Activated CD8-positive, alpha-beta memory T cell treated with anti-CD3 and anti-CD28 coated beads for 1 hour (primary cell): ENCODE measurements at places on chromosomes 5 and 9.

DNA sequence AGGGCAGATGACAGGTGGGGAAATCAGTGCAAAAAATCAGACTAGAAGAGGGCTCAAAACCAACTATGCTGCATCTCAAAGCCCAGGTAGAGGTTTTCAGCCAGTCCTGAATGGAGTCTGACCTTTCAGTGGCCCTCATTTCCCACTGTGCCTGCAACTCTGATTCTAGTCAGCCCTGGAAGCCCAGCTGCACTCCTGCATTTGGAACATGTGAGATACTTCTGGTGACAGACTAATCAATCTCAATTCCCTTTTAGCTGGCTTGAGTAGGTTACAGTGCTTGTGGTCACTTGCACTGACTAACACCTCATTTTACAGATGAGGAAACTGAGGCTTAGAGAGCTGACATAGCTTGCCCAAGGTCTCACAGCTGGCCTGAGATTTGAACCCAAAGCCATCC lies 7.9 kb upstream of the ACSL6 start:
- DNase-seq = no peak

- DNase-seq = no peak
Observed at GRCh38 chr5:6739603-6740002, 26.4 kb downstream of the TENT4A start.

- no peak for DNase-seq
Observed at GRCh38 chr9:18269561-18269960, 204.4 kb upstream of the ADAMTSL1 start.

- DNase-seq = no peak
Observed at GRCh38 chr9:70228118-70228517, 30.7 kb upstream of the SMC5 start.

- no peak for DNase-seq
Observed at GRCh38 chr9:1536522-1537170, 478.5 kb upstream of the SMARCA2 start.

GRCh38 chr5:66247176-66247960 lies 103.3 kb downstream of the SREK1 start:
- no peak for DNase-seq

DNA sequence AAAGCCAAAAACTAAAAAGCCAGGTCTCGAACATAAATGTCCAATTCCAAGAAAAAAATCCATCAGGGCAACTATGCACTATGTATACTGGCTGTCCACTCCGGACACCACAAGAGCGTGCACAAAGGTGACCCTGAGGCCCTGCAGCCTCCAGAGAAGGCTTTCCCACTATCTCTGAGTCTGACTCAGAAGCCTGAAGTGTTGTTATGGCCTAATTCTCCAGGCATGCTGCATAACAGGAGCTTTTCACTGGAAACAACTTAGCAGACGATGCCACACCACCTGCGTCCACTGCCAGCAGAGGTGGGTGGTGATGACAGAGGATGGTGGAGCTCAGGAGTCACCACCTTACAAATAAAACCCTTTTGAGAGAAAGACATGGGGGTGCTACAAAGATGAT lies 63.7 kb downstream of the HABP4 start:
- no peak for DNase-seq

DNA sequence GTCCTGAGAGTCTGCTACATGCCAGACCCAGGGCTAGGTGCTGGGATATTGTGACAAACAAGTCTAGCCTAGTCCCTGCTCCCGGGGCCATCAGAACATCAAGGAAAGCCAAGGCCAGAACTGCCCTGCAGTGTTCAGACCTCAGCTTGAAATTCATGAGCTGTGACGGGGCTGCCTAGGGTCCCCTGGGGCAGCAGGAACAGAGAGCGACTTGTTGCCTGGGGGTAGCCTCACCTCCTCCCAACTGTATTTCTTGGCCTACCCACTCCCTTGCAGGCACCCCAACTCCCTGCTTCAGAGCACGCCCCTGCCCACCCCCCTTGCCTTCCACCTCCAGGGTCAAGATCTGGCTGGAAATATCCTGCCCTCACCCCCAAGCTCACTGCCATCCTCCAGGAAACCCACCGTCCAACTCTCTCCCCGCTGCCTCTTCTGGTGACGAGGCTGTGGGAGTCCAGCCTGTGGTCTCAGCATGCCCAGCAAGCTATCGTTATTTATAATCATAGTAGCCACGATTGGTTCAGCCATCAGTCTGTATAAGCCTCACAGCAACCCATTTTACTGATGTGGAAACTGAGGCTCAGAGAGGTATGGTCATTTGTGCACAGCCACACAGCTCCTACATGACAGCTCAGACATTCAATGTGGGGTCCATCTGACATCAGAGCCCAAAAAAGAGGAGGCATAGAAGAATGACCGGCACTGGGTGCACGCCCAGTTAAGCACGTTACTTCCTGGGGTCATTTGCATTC lies 10.7 kb downstream of the DNM1 start:
- DNase-seq = no peak

- DNase-seq = no peak
Observed at GRCh38 chr5:33381243-33381642, 59.5 kb upstream of the TARS1 start.

DNA sequence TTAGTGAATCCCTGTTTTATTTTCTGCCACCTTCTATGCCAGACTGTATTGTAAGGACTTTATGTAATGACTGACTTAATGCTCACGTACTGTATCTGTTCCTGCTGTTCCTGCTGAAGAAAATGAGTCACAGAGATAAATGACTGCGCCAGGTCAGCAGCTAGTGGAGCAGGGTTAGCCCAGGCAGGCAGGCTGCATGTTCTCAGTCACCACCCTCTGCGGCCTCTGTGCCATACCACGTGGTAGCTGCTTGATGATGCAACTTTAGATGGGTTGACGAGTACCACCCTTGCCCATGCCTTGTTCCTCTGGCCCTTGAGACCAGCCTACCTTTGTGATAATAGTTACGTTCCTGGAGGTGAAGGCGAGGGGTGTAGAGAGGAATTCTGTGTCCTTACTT lies 161.9 kb downstream of the TRIO start:
- no peak for DNase-seq

- no peak for DNase-seq
Observed at GRCh38 chr5:169496878-169497277, 86.7 kb upstream of the SPDL1 start.

GRCh38 chr9:109399258-109399767 lies 78.5 kb upstream of the EPB41L4B start:
- no peak for DNase-seq

DNA sequence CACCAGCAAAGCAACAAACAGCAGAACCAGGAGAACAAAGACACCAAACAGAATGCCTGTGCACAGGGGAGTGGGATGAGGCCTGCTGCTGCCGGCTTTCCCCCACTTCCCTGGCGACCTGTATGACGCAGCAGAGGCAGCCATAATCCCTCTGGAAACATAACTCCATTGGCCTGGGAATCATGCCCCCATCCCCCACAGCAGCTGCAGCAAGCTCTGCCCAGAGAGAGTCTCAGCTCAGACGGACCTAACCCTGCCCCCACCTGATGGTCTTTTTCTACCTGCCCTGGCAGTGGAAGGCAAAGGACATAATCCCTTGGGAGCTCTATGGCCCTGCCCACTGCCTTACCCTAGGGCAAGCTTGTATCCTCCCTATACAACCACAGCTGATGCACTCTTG lies 81.8 kb upstream of the FANCC start:
- DNase-seq = no peak

DNA sequence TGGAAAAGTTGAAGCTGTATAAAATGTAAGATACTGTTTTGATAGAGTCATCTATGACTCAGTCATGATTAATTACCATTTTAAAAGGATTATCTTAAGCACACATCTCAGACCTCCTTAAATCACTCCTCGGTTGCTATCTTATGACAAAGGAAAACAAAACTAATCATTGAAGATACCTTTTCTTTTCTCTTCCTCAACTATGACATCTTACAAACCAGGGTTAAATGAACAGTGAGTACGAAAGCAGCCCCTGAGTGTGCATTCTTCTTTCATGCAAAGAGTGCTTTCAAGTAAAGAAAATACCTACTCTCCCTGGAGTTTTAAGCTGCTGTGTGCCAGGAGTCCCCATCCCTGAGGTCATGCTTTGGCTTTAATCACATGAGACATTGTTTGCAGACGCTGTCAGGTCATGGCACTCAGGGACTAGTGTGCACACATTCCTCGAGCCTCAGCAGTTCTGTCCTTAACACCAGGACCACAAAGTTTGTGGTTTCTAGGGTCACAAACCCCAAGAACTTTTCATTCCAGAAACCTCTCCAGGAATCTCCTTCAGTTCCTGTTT lies 86.7 kb upstream of the ICE1 start:
- no peak for DNase-seq

DNA sequence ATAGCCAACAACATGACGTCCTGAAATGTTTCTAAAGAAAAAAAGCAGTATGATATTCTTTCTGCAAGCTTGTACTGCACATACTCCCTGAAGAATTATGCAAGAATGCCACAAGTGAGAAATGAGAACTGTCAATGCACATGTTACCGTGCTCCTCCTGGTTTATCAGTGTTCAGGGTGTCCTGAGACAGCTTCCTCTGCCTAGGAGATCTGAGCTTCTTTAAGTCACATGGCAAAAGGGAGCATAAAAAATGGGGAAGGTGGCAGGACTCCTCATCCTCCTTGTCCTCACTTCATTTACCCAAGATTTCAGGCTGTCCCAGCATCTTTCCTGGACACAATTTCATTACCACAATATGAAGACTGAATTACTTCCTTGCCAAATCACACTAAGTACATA lies 238.2 kb downstream of the GLIS3 start:
- no peak for DNase-seq

DNA sequence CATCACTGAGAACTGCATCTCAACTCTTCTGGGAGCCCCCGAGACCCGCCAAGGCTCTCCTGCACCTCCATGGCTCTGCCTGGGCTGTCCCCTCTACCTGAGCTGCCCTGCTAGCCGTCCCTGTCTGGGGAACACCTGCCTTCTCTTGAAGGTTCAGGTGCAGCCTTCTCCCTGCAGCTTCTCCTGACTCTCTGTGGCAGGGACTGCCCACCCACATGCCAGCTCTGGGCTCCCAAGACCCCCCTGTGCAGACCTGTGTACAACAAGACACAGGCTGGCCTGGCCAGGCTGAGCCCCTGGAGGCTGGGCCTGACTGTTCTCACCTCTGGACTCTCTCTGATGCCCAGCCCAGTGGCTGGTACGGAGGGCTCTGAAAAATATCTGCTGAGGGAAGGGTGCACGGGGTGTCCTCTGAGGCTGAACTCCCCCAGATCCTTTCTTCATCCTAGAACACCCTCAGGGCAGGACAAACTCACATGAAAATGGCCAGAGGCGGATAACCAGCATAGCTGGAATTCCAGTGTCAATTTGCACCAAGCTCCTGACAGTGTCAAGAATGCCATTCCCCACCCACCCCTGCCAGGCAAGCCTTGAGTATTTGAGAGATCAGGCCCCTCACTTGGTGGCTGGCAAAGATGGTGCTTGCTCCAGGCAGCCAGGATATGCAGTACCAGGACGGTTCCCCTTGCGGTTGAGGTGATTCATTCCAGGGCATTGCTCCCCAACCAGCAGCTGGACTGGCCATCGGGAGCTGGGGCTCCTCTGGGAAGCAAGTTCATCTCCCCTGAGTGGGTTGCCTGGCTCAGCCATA lies 40.9 kb upstream of the SLC25A51 start:
- DNase-seq = no peak

GRCh38 chr5:135344349-135344748 lies 54.7 kb downstream of the MACROH2A1 start:
- no peak for DNase-seq

DNA sequence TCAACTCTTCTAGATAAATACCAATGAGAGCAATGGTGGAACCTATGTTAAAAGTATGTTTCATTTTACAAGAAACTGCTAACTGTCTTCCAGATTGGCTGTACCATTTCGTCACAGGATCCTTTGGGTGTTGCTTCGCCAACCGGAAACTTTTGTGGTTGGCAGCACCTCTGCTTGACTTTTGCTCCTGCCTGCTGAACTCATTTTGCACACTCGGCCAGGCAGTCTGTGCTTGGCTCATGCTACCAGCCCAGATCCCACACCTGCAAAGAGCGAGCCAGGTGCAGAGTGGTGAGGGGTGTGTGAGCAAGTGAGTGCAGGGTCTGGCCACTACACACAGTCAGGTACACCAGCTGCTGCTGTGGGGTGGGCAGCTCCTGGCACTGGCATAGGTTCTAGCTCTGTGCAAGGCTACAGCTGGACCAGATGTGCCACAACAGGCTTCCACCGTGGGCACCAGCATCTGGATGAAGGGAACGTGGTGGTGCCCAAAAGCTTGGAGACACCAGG lies 422.3 kb downstream of the PRR16 start:
- no peak for DNase-seq

- no peak for DNase-seq
Observed at GRCh38 chr9:130731355-130731754, 37.8 kb downstream of the EXOSC2 start.

DNA sequence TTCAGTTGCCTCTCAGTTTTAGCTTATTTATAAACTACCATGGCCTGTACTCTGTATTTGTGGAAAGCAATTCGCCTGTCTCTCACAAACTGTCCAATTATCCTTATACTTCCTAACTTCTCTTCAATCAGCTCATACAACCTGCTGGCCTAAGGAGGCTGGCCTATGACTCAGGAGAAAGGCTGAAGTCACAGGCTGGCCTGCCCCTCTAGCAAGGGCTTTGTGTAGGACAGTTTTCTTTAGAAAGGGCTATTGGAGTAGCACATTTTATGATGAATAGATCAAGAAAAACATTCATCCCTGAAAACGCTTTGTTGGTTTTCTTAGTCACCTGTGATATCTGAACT lies 988.7 kb upstream of the ARRDC3 start:
- no peak for DNase-seq

DNA sequence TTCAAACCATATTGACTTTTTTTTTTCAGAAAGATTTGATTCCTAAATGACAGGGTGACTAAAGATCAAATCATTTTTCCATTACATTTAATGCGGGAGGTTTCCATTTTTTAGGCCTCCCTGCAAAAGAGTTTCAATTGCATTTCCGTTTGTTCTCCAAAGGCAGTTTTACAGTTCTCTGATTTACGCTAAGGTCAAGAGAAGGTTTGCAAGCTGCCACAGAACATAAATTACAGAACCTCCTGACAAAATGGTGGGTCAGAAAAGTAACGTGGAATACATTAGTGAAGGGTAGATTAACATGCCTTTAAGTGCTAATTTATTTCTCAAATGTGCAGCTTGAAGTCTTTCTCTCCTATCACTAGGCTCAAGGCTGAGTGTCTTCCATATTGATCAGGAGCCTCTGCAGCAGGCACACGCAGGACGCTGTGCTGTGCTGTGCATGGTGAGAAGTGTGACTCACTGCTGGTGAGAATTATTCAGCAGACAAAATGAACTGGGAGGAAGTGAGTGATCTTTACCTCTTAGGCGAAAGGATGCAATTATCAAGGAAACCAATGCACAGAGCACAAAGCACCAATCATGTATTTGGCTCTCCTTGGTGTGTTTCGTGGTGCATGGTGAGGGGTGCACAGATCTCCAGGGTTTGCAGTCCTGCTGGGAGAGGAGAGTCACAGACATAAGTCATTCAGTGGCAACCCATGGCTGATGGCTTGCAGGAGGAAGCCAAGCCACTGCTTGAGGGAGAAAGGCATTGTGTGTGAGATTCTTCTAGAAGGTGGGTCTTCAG lies 136.3 kb downstream of the TENT4A start:
- no peak for DNase-seq
